ENCODE measurements at places on chromosomes 3 and 15.

DNA sequence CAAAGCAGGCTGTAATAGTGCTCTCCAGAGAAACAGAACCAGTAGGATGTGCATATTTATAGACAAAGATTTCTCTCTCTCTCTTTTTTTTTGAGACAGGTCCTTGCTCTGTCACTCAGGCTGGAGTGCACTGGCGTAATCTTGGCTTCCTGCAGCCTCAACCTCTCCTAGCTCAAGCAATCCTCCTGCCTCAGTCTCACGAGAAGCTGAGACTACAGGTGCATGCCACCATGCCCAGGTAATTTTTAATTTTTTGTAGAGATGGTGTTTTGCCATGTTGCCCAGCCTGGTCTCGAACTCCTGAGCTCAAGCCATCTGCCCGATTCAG lies 67.1 kb upstream of the CHD2 start:
- DNase-seq, result no peak

DNA sequence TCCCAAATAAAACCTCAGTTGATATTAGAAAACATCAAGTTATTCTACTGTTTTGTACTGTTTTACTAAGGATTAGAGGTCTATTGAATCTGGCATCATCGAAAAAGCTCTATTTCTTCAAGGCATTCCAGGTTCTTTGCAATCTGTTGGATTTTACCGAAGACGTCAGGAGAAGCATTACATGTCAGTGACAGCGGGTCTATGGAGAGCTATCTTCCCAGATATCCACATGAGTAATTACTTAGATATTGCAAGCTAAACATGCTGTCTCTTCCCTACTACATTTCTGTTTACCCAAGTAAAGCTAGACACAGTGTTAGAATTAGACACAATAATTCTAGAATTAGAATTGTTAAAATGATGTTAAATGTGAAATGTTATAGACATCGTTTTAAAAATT lies 10.8 kb upstream of the GOLGA6L2 start:
- no peak for DNase-seq

DNA sequence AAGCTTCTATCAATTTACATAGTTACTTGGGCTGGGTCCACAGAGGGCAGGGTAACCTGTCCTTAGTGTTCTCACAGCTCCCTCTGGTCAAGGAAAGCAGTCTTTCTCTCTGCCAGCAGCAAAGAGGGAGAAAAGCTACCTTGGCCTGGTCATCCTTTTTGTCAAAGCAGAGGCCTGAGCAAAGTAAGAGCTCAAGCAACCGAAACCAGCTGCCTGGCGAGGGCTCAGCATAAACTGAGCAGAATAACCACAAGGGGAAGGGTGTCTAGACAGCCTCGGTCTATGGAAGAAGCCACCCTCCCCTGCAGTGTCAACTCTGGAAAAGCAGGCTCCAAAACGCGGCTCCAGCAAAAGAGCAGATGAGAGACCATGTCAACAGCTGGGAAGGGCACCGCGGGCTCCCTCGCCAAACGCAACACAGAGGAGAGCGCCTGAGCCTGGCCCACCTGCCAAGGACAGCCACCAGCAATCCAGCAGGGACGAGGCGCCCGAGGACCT lies 17.4 kb downstream of the LRIG1 start:
- DNase-seq, result peak; percentile 78

- peak; percentile 94 for DNase-seq
These were observed 5.9 kb downstream of the FLNB start for GRCh38 chr3:58013973-58014649.

GRCh38 chr3:134355416-134355815 lies 18.8 kb downstream of the AMOTL2 start:
- no peak for DNase-seq

DNA sequence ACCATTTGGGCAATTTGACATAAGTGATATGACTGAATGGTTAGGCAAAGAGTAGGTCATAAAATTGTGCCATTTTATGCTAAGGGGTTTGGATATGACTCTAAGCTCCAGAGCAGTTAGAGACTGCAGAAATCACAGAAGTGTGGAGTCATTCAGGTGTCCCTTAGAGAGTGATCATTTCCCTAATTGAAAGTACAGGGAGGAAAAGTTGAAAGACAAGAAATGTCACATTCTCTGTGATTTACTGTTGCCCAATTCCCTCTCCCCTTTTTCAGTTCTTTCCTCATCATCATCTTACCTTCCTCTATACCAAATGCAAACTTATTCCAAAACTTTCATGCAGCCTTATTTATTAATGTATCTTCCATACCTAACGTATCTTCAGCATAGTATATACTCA lies 2.7 kb upstream of the GOLGB1 start:
- DNase-seq, result no peak

- DNase-seq, result no peak
These were observed 180.2 kb upstream of the KCNH8 start for GRCh38 chr3:18968120-18968519.

GRCh38 chr3:63910891-63911290 lies 1.3 kb downstream of the SCAANT1 start:
- peak; percentile 13 for DNase-seq

DNA sequence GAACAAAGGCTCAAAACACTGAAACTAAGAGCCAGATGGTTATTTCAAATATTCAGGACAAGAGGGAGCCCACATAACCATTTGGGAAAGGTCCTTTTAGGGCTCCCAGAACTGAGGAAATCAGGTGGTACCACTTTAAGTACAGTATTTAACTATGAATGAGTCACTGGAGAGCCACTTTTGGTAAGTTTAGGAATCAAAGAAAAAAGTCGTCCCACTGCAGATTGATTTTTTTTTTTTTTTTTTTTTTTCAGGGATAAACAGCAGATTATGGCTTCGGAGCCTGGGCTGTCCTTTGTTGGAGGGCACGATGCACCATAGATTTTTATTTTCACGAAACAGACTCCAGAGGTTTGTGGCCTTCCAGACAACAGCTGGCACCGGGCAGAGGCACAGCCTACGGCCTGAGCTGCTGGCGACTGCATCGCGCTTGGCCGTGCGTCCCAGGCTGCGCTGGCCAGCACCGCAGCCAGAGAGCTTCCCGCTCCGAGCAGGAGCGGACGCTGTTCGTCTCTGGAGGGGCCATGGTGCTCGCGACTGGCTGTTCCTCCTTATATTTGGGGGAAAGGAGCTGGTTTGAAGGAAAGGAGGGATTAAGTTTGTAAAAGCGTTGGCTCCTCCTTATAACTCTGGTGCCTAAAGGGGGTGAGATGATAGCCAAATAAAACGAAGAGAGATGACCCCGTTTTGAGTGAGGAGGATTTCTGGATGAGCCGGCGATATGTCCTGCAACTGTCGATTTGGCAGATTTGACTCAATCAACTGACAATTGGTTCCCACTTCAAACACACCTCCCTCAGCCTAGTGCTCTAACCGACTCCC lies 152.9 kb upstream of the GOLIM4 start:
- peak; percentile 21 for DNase-seq

DNA sequence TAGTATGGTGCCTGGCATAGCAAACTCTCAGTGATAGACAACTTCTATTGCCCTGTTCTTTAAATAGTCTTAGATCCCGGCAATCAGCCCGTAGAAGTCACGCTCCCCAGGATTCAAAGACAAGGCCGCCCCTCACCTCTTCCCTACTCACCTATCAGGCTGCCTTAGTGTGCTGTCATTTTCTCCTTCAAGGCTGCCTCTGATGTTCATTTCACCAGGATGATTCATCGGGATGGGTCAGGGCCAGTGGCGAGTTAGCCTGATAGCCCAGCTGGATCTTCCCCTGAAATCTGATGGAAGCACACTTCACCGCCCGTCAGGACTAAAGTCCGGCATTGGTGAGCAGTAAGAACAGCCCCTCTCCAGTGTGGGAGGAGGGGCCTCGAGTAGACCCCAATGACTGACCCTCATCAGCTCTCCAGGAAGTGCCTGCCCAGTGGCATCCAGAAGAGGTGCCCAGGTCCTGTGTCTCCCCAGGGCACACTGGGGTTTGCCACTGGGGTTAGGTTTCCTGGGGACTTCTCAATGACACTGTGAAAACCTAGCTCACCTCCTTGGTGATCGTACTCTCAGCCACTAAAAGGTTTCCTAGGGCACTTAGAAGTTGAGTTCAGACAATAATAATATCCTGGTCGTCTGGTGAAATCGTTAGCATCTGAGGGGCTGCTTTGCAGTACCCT lies 37.5 kb downstream of the TPM1 start:
- DNase-seq, result no peak
